ENCODE measurements at places on chromosomes 4 and X.

DNA sequence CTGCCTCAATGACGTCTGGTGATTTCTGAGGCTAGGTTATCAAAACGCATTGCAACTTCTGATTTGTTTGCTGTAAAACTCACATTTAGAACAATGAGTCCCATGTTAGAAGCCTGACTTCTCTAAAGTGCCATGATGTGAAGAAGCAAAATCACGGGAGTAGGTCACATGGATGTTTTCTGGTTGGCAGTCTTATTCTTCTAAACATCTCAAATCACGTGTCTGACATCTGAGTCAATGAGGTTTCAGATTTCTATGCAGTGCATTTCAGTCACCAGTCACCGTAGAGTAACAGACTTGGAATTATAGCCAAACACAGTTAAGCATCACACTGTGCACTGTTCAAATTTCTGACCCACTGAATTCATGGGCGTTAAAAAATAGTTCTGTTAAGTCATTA, 482.1 kb downstream of the TMA16 start:
- no peak for DNase-seq

GRCh38 chr4:165301833-165302232, 25.6 kb upstream of the MSMO1 start:
- DNase-seq = no peak

DNA sequence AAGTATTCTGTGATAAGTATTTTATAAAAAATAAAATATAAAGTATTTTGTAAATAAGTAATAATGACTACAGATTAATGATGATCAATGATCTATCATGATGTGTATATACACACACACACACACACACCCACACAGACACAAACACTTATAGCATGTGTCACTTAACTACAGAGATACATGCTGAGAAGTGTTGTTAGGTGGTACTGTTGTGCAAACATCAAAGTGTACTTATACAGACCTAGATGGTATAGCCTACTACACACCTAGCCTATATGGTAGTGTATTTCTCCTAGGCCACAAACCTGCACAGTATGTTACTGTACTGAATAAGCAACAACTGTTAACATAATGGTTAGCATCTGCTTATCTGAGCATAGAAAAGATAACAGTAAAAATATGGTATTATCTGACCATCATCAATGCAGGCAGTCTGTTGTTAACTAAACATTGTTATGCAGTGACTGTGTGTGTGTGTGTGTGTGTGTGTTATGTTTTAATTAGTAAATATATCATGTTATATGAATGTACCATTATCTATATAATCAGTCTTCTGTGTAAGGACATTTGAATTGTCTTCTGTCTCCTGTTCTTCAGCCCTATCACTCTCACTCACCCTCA, 138.2 kb downstream of the CAMK2D start:
- no peak for DNase-seq

- no peak for DNase-seq
These were observed 28.7 kb downstream of the LDB2 start for GRCh38 chr4:16869594-16870245.

DNA sequence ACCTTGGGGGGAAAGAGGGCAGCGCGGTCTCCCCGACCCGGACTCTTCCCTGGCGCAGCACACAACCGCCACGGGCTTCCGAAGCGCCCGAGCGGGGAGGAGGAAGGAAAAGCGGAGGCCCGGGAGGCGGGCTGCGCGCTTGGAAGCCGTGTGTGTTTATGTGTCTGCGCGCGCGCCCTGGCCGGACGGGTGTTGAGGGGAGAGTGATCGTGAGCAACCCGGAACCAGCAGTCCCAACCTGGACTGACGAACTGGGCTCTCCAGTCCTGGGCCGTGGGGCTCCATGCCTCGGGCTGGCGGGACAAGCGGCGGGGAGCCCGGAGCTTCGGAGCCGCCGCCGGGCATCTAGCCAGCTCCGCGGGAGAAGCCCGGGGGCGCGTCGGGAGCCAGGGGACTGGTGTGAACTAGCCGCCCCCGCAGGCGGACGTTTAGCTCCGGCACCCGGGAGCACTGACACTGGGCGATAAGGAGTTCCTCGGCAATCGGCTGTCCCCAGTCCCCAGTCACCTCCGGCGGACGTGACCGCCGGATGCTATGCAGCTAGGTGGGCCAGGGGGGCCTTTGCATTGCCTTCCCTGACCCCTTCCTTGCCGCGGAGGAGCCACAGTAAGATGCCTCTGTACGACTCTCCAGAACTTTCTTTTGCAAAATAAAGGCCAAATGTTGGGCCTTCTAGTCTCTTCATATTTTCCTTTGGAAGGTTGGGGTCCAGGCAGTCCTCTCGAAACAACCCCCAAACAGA, 74.8 kb upstream of the BCOR start:
- DNase-seq = peak; percentile 85

DNA sequence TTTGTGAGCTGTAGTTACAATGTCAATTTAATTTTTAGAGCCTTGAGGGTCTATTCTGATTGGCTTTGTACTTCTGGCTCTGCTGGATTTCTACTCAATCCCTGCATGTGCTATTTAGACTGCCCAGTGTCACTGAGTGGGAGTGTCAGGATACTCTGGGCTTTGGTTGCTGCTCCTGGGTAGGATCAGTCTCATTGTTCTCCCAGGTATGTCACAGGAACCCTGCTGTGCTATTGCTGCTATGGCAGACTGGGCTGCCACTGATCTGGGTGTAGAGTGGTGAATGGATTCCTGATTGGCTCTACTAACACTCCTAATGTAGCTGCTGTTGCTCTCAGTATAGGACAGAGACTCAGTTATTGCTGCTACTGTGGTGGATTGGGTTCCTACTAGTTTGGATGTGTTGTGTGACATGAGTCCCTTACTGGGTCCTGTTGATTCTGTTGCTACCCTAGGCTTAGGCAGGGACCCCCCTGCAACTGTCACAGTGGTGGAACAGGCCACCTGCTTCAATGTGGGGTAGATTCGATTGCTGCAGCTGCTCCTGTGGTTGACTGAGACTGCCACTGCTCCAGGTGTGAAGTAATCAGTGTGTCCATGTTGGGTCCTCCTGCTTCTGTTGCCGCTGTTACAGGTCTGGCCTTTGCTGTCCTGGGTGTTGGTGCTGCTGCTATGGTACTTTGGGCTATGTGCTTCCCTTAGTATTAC, 707.8 kb upstream of the AMOT start:
- no peak for DNase-seq

GRCh38 chr4:150683775-150684350, 101.9 kb downstream of the MAB21L2 start:
- DNase-seq = no peak

DNA sequence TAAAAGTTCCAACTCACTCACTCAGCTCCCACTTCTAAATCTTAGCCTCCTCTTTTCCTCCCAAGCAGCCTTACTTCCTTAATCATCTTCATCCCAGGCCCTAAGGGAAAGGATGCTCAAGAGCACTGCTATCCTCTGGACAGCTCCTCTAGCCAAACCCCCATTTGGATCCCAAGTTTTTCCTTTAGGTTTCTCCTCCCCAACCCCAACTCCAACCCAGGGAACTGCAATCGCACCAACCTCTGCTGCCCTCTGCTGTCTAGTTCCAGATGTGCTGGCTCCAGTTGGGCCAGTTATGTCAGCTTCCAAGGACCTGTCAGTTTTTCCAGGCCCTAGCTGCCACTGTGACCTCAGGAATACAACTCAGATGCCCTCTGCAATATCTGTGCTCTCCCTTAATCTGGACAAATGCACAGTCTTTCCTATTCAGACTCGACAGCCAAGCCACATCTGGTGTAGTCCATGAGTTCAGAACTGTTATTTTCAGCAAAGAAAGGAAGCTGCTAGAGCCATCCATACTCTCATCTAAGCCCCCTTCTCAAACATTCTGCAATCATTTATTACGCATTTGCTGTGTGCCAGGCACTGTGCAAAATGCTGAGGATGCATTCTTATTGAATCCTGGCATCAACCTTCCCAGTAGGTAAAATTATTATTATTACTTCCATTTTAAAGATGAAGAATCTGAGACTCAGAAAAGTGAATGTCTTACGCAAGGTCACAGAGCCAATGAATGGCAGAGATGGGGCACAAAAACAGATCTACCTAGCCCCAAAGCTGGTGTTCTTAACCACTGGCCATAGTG, 12.3 kb upstream of the XPNPEP2 start:
- DNase-seq = peak; percentile 66

DNA sequence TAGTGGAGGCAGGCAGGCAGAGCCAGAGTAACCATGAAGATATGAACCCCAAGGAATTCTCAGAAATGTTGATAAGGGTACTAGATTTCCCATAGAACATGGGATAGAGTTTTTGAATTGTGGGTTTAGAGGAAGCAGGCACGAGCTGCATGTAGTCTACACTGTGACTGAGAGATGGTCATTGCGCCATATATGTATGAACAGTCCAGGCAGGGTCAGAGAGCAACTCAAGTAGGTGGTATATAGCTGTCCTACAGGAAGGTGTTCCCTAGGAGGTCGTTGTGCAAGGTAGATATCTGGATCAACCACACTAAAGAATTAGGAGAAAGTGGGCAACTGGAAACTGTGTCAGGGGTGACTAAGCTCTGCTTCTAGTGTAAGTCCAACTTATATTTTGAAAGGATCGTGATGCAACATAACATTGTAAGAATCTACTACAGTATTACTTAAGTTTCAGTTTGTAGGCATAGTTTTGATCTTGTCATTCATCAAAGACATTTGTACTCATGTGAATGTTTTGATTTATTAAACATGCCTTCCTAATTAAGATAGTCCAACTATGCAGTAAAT, 94.6 kb downstream of the HPGD start:
- DNase-seq = no peak

GRCh38 chrX:32871636-32872035, 339.7 kb downstream of the DMD start:
- DNase-seq = no peak

GRCh38 chrX:137227151-137227550, 193.4 kb upstream of the GPR101 start:
- no peak for DNase-seq

DNA sequence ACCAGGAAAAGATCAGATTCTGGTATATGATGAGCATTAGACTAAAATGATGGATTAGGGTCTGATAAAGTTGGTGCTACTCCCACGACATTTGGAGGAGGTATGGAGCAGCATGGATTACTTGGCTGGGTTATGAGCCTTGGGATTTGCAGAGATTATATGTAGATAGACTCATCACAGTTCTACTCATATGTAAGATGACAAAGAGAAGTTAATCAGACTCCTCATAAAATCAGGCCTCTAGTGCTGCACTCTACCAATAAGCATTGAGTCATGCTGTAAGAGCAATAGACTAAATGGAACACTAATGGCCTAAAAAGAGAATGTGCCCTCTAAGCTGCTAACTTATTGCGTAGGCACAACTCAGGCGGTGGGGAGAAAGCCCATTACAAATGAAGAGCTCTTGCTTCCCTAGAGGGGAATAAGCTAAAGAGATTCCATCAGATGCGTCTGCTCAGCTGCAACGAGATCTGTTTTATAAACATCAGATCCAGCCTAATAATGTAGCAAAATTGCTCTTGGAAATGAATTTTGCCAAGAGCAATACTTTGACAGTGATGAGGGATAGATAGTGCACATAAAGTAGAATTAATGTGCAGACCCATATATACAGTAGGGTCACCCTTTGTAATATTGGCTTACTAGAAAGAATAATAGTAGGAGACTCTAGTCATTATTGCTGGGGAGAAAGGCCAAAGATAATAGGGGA, 17.5 kb downstream of the LIAS start:
- DNase-seq = no peak

DNA sequence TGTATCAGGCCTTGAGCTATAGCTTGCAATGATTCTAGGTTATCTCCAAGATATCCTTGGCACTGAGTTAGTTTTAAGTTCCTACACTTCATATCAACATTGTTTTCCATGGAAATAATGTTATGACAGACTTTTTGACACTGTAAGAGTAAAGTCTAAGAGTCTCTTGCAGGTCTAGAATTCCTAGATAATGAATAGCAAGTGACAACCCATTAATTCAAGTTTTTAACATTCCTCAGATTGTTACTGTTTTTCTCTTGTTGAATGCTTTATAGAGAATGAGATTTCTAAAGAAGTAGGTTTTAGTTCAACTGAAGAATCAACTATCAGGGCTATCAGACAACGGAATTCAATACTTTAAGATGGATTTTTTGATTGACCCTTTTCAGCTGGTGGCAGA, 276.1 kb downstream of the PPP3CA start:
- no peak for DNase-seq

DNA sequence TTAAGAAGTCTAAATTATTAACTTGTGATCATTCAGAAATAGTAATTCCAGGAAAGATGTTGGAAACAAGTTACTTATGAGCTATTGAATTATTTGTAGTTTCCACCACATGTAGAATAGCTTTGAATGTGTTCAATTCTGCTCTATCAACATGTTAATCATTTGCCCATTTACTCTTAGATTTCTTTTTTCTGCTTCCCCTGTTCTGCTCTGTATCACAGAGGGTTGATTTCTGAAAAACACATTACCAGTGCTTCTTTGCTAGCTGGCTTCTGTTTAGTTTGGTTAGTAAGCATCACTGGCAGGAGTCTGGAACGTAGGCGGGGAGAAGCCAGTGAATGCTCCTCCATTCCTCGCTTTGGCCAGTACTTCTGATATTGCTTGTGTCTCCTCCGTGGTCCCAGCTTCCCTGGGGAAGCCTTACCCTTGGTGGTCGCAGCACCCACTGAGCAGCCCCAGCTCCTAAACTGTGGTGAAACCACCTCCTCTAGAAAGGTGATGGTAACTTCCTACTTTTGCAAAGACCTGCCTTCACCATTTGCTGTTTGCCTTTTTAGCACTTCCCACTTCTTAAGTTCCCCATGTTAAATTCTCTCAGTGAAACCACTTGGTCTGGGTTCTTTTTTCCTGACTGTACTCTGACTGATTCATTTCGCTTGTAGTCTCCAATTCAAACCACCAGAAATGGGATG, 40.3 kb upstream of the GALNT7 start:
- DNase-seq = no peak

DNA sequence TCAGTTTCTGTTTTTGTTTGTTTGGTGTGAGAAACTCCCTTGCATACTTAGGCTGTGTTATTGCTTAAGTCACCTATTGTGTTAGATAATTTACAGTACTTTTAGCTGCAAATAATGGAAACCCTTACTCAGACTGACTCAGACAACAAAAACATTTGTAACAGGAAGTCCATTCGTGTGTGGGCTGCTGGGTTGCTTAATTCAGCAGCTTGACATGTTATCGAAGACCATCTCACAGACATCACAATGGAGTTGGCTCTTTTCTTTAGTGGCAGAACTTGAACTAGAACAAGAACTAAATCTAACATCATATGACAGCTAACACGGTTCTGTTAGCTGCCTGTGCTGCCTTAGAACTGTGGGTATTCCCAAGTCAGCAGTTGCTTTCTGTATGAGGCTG, 9.9 kb upstream of the GABRE start:
- DNase-seq = no peak

GRCh38 chr4:45668128-45668527, 455.7 kb downstream of the GABRG1 start:
- no peak for DNase-seq

Measured in upper lobe of right lung (tissue), 1 donor.